ENCODE measurements at places on chromosomes 2 and 18.

GRCh38 chr2:233480490-233481202 lies 85.9 kb downstream of the USP40 start:
- DNase-seq, result no peak

GRCh38 chr2:233358947-233359346 lies 4.7 kb downstream of the DGKD start:
- no peak for DNase-seq

- DNase-seq, result no peak
These were observed 11.1 kb downstream of the AQP4 start for GRCh38 chr18:26854292-26854881.

DNA sequence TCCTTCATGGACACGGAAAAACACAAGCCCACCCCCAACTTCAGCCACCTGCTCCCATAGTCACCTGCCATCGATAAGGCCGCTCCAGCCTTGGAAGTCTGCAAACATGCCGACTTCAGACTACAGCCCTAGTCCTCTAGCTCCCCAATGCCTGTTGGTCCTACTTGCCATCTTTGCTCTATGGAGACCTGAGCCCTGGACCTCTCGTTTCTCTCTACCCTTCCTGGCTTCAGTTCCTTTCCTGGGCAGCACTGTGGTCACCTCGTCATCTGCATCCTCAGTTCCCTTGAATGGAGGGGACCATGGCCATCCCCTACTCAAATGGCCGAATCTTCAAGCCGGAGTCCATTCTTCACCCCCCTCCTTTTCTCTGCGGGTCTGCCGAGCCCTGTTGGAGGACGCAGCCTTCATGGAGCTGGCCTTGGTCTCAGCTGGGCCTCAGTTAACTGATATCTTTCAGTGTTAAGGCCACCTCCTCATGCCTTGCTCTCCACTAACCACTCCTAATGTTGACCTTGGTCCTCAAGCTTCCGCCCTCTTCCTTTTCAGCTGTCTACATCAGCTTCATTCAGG lies 47.7 kb upstream of the GBX2 start:
- no peak for DNase-seq

DNA sequence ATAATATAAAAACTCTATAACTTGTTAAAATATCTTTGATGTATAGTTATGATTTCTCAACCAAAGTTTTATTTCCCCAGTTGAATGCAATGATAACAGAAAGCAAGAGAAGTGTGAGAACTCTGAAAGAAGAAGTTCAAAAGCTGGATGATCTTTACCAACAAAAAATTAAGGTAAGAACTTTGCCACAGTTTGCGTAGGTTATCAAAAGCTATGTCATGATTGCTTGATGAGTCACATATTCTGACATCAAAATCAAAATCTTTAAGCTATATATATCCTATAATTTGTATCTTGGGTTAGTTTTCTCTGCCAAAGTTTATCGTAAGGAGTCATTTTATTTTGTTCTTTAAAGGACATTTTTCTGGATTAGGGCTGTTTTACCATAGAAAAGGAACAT lies 35.0 kb downstream of the NDC80 start:
- no peak for DNase-seq

DNA sequence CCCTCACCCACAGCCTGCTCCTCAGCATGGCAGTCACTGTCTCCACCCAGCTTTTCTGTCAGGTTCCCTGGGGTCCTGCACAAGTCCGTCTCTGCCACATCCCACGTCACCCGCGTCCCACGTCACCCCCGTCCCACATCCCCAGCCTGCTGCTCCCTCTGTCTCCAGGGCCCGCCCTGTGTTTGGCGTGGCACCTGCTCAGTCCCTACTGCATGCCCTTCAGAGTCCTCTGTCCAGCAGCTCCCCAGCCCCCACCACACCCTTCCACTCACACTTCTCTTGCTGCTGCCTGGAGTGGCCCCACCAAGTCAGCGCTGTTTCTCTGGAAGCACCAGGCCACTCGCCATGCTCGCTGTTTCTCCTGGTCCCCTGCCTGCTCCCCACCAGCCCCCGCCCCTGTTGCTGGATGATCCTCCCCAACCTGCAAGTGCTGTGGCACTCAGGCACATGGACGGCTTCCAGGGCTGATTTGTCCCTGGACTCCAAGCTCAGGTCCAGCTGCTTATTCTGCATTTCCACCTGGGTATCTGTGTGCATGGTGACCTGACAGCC lies 18.8 kb downstream of the ATG4B start:
- no peak for DNase-seq

DNA sequence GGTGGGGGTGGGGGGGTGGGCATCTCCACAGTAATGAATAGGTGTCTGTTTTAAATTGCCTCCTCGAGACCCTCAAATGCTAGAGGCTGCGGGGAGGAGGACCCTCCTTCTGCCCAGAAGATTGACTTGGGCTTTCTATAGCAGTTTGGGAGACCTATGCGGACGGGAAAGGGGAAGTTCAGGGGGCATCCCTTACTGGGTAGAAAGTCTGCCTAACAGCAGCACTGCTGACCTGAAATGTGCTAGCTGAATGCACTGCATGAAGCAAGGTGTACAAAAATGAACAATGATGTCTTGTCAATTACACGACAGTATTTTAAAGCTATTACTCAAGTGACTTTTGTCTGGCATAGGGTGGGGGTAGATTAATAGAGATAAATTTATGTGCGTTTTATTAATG lies 2.5 kb downstream of the DCC start:
- no peak for DNase-seq

DNA sequence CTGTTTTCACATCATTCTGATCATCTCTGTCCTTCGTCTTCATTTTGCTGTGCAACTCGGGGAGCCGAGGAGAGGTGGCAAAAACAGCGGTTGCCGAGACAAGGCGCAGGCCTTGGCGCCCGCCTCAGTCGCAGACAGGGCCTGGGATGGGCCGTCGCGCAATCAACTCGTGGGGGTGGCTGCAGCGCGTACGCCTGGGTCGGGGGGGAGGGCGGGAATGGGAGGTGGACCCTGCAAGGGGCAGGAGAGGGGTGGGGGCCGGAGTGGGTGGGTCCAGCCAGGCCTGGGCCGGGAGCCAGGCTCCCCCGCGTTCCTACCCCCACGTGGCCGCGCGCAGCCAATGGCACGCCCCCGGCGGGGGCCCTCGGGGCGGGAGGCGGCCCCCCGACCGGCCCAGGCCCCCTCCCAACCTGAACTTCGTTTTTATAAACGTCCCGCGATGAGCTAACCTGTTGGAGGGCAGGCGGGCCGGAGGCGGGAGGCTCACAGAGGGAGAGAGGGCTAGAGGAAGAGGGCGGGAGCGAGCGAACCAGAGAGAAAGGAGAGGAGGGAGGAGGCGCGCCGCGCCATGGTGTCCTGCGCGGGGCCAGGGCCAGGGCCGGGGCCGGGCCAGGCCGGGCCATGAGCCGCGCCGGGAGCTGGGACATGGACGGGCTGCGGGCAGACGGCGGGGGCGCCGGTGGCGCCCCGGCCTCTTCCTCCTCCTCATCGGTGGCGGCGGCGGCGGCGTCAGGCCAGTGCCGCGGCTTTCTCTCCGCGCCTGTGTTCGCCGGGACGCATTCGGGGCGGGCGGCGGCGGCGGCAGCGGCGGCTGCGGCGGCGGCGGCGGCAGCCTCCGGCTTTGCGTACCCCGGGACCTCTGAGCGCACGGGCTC lies at the start of gene HOXD13:
TSS of gene HOXD13 (plus strand) at position 452 of the 875 bp plus-strand sequence. CDS start at position 622, 170 bp downstream.
- no peak for DNase-seq

GRCh38 chr2:132896073-132896472 lies 226.1 kb upstream of the LYPD1 start:
- DNase-seq, result no peak

DNA sequence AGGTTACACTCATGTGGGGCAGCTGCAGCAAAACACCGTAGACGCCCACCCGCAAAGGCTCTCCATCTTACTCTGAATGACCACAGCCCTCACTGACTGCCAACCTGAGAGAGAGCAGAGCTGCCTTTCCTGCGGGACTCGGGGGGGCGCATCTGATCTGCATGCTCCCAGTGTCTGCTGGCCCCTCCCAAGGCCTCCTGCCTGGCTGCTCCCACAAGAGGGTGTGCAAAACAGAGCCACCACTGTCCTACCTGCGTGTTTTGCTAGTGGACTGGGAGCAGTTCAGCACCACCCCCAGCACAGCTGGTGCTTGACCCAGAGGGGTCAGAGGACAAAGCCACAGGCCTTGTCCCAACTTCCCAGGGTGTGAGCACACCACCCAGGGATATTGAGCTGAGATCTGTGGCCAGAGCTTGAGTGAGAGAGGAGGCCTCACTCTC lies 76.4 kb downstream of the MYO3B start:
- no peak for DNase-seq

GRCh38 chr2:19866771-19867170 lies 35.0 kb downstream of the TTC32 start:
- no peak for DNase-seq

DNA sequence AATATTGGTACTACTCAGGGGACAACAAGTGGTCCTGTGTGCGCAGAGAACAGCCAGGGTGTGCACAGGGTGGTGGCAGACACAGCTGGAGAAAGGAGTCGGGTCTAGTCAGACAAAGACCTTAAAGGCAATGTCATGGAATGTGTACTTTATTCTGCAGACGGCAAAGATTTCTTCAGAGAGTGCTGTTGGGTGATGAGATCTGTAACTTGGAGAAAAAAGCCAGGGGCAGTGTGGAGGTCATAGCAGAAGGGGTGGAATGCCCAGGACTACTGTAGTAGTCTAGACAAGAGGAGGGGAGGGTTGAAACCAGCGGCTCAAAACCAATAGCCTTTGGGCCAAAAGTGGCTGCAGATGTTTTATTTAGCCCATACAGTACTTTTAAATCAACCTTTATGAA lies 121.3 kb upstream of the ZFP36L2 start:
- DNase-seq, result no peak

GRCh38 chr2:185222311-185222710 lies 516.3 kb upstream of the FSIP2 start:
- DNase-seq, result no peak

- no peak for DNase-seq
These were observed 53.6 kb upstream of the CAB39 start for GRCh38 chr2:230658877-230659652.

DNA sequence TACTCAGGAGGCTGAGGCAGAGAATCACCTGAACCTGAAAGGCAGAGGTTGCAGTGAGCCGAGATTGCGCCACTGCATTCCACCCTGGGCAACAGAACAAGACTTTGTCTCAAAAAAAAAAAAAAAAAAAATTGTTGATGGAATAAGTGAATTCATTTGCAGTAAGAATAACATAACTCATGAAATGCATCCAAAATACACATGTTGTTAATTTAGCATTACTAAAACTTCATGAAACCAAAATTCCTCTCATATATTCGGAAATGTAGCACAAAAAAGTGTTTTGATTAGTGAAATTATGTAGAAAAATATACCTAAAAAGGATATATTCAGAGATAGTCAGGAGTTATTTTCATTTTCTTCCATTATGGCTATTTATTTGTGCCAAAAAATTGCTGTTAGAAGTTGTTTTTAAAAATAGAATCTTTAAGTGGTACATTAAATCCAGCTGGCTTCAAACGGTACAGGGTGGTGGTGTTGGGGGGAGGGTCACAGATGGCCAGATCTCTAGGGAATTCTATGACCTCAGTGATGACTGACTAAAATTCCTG lies 78.2 kb upstream of the UGP2 start:
- DNase-seq, result no peak

DNA sequence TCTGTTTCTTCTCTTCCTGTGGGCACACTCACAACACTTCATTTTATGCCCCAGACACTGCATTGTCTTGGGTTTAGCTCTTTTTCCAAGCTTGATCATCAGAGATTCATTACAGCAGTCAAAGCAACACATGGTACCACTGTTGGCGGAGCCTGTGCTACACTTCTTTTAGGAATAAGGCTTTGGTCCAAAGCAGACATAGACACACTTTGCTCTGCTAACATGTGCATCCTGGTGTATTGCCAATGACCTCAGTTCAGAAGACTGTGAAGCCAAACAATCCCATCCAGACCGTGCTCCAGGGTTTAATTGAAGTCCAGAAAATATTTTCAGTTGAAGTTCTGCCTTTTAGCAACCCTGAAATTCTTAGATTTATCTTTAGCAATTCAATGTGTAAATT lies 354.6 kb upstream of the RAB12 start:
- DNase-seq, result no peak

DNA sequence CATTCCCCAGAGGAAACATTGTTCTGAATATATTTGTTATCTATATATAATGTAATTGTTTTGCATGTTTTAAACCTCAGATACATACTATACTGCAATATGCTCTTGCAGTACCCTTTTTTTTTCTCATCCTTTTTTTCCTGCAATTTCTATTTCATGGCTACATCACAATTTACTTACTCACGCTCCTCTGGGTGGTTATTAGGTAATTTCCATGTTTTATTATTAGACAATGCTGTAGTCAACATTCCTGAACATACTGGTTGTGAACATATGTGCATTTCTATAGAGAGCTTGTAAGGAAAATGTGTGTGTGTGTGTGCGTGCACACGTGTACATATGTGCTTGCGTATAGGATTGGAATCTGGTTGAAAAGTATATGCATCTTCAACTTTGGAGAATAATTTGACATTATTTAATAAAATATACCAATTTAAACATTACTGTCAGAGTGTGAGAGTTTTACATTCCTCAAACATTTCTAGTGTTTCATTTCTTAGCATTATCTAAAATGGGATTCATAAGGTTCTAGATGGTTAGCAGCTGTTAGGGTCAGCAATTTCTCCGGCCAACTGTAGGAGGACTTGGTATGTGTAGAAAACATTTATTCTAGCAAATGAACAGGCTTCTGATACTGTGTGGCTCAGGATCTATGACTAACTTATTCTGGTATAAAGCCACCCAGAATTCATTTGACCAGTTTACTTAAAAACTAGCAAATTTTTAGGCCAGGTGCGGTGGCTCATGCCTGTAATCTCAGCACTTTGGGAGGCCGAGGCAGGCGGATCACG lies 22.4 kb downstream of the NCOA1 start:
- DNase-seq, result no peak

- no peak for DNase-seq
These were observed 74.3 kb downstream of the BCL2L11 start for GRCh38 chr2:111194835-111195621.

Data from NT2/D1 (cell line).